Gastrocnemius medialis (tissue), 4 donors: ENCODE measurements at places on chromosomes 13 and 19. TPM values are rescaled to one million over a fixed set of nuclear protein-coding genes. Genes with fewer than 3 reads are reported as not detected.
A peak's percentile ranks its signal among the peaks of the same experiment; 100 is the strongest.

SULT2A1 gene
- 1.4 TPM for total RNA-seq

DNA sequence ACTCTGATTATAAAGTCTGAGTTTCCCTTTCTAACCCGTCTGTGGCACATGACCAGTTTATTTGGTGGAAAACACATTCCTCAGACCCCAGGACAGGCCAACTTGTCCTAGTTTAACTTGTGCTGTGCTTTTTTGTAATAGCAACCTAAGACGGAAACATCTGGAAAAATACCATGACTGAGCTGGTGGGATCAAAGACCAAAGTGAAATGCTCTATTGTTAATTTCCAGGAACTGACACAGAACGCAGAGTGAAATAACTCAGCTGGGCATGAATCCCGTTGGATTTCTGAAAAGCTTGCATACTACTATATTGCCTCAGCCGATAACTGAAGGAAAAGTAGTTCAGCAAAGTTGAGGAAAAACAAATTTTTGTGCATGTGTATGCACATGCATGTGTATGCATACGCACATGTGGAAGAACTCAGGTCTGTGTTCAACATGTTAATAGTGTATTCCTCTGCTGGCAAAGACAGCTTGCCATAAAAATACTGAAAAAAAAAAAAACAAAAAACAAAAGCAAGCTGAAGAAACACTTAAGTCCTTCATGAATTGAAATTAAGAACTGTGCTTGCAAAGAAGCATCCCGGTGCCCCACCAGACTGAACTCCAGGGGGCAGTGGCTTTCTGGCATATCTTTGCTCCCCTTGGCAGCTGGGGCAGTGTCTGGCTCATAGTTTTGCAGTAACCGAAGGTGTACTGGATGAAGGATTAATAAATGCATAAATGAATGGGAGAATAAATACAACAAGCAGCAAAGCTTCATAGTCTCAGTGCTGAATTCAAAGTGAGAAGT, 187.8 kb downstream of the LHFPL6 start:
- peak; percentile 21 for DNase-seq

DNA sequence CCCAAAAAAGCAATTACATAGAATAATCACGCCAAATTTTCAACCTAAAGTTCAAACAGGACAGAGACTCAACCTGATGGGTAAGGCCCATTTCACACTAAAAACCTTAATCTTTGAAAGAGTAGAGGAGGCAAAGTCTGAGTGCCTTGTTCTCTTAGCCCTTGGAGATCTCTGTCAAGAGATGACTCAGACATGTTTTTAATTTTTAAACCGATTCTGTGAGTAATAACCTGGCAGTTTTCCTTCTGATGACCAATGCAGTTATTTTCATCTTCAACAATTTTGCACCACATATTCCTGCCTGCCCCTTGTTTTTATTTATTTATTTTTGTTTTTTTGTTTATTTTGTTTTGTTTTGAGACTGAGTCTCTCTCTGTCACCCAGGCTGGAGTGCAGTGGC, 11.5 kb upstream of the TNFSF9 start:
- no peak for DNase-seq

ATP8B3 gene
- 0.24 TPM for total RNA-seq

- DNase-seq, result peak; percentile 60
Observed at GRCh38 chr19:46016426-46017094, 6.3 kb downstream of the PGLYRP1 start.

PCP2 gene
- total RNA-seq, result not detected

PLEKHA4 gene
- 9.7 TPM for total RNA-seq

- DNase-seq, result peak; percentile 62
Observed at GRCh38 chr13:73765651-73766384, 368.4 kb downstream of the KLF12 start.

GRCh38 chr19:45468159-45468651, 409 bp downstream of the FOSB start:
- DNase-seq, result peak; percentile 17
